ENCODE measurements at places on chromosomes 4 and X. TPM values are rescaled to one million over a fixed set of nuclear protein-coding genes. Genes with fewer than 3 reads are reported as not detected.

- no peak for DNase-seq
These were observed 12.5 kb downstream of the GRXCR1 start for GRCh38 chr4:42904986-42905385.

- DNase-seq: no peak
These were observed 9.7 kb upstream of the PLA2G12A start for GRCh38 chr4:109739547-109739946.

OTUD6A gene
- total RNA-seq: not detected

MAP3K15 gene
- total RNA-seq: 1.3 TPM

GRCh38 chrX:144840616-144841015, 406.7 kb upstream of the SPANXN1 start:
- DNase-seq: peak; percentile 0

BEX1 gene
- total RNA-seq: 0.20 TPM

SMARCA1 gene
- total RNA-seq: 136 TPM

- DNase-seq: no peak
These were observed 48.3 kb upstream of the NAP1L2 start for GRCh38 chrX:73262991-73263390.
